ENCODE measurements at places on chromosomes 13 and 19.

GRCh38 chr19:35596366-35596999 is 10.5 kb downstream of the PMIS2 start:
- DNase-seq, result no peak

DNA sequence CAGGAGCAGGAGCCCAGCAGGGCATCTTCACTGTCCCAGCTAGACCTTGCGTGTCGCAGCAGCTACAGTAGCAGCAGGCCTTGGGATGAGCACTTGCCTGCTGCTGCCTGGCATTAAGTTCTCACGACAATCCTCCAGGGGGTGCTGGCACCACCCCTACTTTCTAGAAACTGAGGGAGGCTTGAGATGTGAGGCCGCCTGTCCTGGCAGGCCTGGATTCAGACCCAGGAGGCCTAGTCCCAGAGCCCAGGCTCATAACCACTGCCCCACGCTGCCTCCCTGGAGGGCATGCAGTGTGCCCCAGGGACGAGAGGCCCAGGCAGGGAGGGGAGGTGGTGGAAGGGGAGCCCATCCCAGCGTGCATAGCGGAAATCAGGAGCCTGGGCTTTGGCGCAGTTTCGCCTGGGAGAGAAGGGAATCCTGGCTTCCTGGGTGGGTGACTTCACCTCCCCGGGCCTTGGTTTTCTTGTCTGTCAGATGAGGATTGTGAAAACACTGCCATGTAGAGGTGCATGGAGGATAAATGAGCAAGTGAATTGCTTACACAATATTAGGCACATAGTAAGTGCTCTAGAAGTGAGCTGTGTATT is 26.1 kb downstream of the PPP5C start:
- peak; percentile 73 for DNase-seq

GRCh38 chr13:110392510-110393240 is 85.6 kb downstream of the COL4A2 start:
- no peak for DNase-seq

GRCh38 chr13:113763254-113763653 is 4.2 kb downstream of the TMEM255B start:
- DNase-seq, result no peak

GRCh38 chr13:50248516-50249143 is 233.4 kb downstream of the KCNRG start:
- DNase-seq, result no peak

GRCh38 chr13:102983496-102983895 is 82.7 kb downstream of the SLC10A2 start:
- DNase-seq, result no peak

Data from epithelial cell of esophagus (primary cell).